ENCODE measurements at places on chromosomes 7 and 10. TPM values are rescaled to one million over a fixed set of nuclear protein-coding genes. Genes with fewer than 3 reads are reported as not detected.

- H3K27me3 ChIP-seq, result no peaks in the 10 kb centered on the region
- H3K4me3 ChIP-seq, result no peak overlapping the region
- H3K27ac ChIP-seq, result no peak overlapping the region
- DNase-seq, result no peak
- no peaks in the 10 kb centered on the region for H3K4me1 ChIP-seq
- no peaks in the 10 kb centered on the region for H3K36me3 ChIP-seq
Observed at GRCh38 chr7:147251751-147252325, 1135.2 kb downstream of the CNTNAP2 start.

GPR37 gene
- total RNA-seq, result not detected

DNA sequence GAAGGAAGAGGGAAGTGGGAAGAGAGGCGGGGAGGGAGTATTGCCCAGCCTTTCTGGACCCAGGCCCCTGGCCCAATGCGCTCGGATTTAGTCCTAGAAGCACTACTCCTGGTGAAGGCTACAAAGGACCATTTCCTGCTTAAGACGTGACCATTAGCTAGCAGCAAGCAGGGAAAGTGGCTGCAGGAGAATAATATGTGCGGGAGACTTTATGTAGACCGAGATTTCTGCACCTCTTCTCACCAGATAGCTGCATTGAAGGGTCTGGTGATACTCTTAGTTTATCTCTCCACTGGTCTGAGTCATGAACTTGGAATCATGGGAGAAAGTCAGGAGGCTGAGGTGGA is 3.1 kb downstream of the VAX1 start:
- no peak overlapping the region for H3K27ac ChIP-seq
- no peak overlapping the region for H3K4me3 ChIP-seq
- DNase-seq, result no peak
- peaks cover 80% of the 10 kb centered on the region for H3K27me3 ChIP-seq
- peaks cover 33% of the 10 kb centered on the region for H3K4me1 ChIP-seq

DNA sequence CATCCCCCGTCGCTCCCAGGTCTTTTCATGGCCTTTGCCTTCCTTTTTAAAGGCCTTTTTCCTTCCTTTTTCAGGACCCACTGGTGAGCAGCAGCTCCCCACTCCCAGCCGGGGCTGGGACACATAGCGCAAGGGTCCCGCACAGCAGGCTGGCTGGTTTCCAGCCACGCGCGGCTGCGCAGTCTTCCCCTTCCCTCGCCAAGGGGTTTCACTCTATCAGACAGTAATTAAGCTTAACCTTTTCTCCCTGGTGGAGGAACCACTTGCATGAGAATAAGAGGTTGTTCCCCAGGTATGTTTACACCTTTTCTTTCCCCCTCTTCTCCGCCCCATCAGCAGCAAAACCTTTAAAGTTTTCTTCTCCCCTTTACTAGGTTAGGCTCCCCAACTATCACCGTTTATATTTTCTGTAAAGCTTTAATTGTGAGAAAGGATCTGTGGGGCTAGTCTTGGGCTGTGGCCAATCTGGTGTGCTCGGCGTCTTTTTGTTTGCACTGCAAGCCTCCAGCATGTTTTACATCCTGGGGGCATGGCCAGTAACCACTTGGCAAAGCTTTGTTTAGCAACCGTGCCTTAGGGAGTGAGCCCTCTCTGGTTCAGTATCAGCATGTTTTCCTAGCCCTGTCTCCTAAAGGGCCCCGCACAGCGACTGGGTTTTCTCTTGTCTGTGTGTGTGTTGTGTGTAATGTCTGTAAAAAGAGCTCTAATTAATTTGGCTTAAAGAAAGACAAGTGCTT is 219.6 kb downstream of the PHF14 start:
- H3K4me3 ChIP-seq, result peak overlapping the region; percentile 75
- peak overlapping the region; percentile 26 for H3K27ac ChIP-seq
- H3K36me3 ChIP-seq, result no peaks in the 10 kb centered on the region
- H3K4me1 ChIP-seq, result peaks cover 13% of the 10 kb centered on the region

DNA sequence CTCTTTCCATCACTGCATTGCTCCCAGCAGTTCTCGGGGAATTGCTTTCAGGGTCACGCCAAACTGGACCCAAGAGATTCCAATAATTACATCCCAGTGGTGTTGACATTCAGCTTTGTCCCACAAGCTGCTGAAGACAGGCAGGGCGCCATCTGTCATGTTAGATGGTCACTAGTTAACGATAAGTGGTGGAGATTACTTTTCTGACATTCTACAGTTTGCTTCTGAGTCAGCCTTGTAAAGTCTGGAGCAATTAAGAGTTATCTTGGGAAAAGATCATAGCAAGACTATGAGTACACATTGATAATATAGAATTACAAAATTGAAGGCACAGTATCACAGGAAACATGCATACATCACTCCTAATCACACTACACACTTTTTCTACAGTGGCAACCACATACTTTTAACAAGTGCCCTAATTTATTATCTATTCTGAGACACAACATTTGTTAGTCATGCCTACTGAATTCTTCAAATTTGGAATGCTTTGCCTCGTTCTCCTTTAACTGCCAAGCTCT is 41.9 kb downstream of the SEMA3C start:
- H3K27ac ChIP-seq, result no peak overlapping the region
- H3K36me3 ChIP-seq, result no peaks in the 10 kb centered on the region
- DNase-seq, result no peak
- no peaks in the 10 kb centered on the region for H3K27me3 ChIP-seq

HKDC1 gene
- total RNA-seq, result 0.62 TPM

MEIG1 gene
- 2.4 TPM for total RNA-seq

DNA sequence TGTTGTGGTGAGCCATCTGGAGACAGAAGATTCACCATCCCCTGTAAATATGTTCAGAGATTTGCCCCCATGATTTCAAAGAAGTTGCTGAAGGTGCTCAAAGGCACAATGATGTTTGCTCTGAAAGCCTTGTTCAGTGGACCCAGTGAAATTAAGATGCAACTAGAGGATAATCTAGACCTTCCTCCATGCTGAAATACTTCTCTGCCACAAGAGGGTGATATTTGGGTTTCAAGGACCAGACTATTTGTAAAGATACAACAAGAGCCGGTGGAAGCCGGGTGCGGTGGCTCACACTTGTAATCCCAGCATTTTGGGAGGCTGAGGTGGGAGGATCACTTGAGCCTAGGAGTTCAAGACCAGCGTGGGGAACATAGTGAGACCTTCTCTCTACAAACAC is 13.5 kb upstream of the MSRB2 start:
- H3K36me3 ChIP-seq, result no peaks in the 10 kb centered on the region
- no peak overlapping the region for H3K4me3 ChIP-seq
- H3K27ac ChIP-seq, result no peak overlapping the region
- no peak for DNase-seq
- H3K4me1 ChIP-seq, result no peaks in the 10 kb centered on the region

DYDC2 gene
- total RNA-seq, result not detected

GRCh38 chr7:91436655-91437054 is 172.4 kb downstream of the FZD1 start:
- no peaks in the 10 kb centered on the region for H3K27me3 ChIP-seq
- no peak overlapping the region for H3K4me3 ChIP-seq
- H3K36me3 ChIP-seq, result peaks cover 2% of the 10 kb centered on the region
- H3K4me1 ChIP-seq, result no peaks in the 10 kb centered on the region
- H3K27ac ChIP-seq, result no peak overlapping the region

GRCh38 chr10:12482587-12482986 is 133.2 kb downstream of the CAMK1D start:
- H3K36me3 ChIP-seq, result peaks cover 2% of the 10 kb centered on the region
- H3K27ac ChIP-seq, result no peak overlapping the region
- no peak for DNase-seq
- peaks cover 18% of the 10 kb centered on the region for H3K4me1 ChIP-seq
- no peaks in the 10 kb centered on the region for H3K27me3 ChIP-seq
- no peak overlapping the region for H3K4me3 ChIP-seq

DNA sequence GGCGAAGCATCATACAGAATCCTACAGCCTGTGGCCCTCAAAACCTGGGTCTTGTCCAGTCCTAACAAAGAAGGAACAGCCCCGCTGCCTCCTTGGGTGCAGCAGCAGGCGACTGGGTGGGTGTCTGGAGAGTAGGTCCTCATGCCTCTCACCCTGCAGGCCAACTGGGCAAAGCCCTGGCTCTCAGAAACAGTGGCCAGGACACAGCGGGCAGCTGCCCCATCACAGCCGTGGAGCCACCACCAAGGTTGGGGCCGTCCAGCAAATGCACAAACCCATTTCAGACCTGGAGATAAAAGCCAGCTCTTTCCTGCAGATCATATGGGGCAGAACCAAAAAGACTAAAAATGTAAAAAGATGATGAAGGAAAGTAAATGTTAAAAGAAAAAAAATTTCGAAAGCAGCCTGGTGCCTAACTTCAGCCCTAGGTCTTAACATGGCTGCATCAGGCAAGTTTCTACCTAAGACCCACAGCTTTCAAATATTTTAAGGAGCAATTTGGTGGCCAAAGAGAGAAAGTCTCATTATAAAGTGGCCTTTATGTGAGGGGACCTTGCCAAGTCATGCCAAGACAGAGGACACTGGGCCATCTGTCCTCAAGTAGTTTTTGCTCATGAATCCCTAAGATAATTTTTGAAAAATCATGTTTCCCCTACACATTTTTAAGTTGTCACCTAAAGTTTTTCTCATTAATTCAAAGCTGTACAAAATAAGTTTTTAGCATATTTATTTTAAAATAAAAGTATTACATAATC is 142.1 kb downstream of the PAXIP1 start:
- H3K4me3 ChIP-seq, result no peak overlapping the region
- H3K4me1 ChIP-seq, result no peaks in the 10 kb centered on the region
- H3K27me3 ChIP-seq, result no peaks in the 10 kb centered on the region

CNNM1 gene
- 0.25 TPM for total RNA-seq

CYP3A4 gene
- not detected for total RNA-seq

SUN1 gene
- total RNA-seq, result 77.9 TPM

GRCh38 chr10:117972168-117972837 is 74.4 kb downstream of the RAB11FIP2 start:
- no peaks in the 10 kb centered on the region for H3K36me3 ChIP-seq
- no peak for DNase-seq
- peaks cover 29% of the 10 kb centered on the region for H3K27me3 ChIP-seq
- H3K27ac ChIP-seq, result no peak overlapping the region
- H3K4me3 ChIP-seq, result no peak overlapping the region

- H3K27me3 ChIP-seq, result no peaks in the 10 kb centered on the region
- H3K4me3 ChIP-seq, result no peak overlapping the region
- no peak for DNase-seq
- no peak overlapping the region for H3K27ac ChIP-seq
Observed at GRCh38 chr7:19089378-19089777, 28.1 kb downstream of the TWIST1 start.

GRCh38 chr10:20811131-20811530 is 86.0 kb downstream of the NEBL start:
- no peaks in the 10 kb centered on the region for H3K27me3 ChIP-seq
- no peak overlapping the region for H3K27ac ChIP-seq
- no peak overlapping the region for H3K4me3 ChIP-seq
- no peak for DNase-seq
- H3K4me1 ChIP-seq, result no peaks in the 10 kb centered on the region

DNA sequence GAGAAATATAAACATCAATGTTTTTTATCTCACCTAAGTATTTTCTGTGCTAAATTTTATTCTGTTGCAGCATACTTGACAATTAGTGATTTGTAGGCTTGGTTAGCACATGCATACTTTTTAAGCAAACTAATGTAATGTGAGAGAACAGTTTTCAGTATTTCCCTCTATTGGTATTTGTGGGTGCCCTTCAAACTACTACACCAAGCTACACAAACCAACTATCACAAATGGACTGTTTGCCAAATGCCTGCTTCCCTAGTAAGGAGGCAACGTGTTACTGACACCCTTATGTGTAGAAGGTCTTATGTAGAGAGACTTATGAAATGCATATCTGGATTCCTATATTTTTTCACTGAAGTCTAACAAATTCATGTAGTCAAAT is 98.4 kb upstream of the FZD1 start:
- H3K27me3 ChIP-seq, result no peaks in the 10 kb centered on the region
- no peak overlapping the region for H3K27ac ChIP-seq
- no peaks in the 10 kb centered on the region for H3K36me3 ChIP-seq
- peaks cover 10% of the 10 kb centered on the region for H3K4me1 ChIP-seq
- no peak for DNase-seq

DPCD gene
- total RNA-seq, result 4.5 TPM
